ENCODE measurements at places on chromosomes 11 and 22.

- DNase-seq, result no peak
Measured at GRCh38 chr22:40462195-40462984, 92.0 kb downstream of the SGSM3 start.

- peak; percentile 77 for DNase-seq
Measured at GRCh38 chr22:20205964-20206708, 55.3 kb upstream of the CCDC188 start.

GRCh38 chr22:33474587-33474986, 416.4 kb upstream of the SYN3 start:
- DNase-seq, result peak; percentile 8

GRCh38 chr11:6362185-6362872, 27.9 kb upstream of the SMPD1 start:
- no peak for DNase-seq

DNA sequence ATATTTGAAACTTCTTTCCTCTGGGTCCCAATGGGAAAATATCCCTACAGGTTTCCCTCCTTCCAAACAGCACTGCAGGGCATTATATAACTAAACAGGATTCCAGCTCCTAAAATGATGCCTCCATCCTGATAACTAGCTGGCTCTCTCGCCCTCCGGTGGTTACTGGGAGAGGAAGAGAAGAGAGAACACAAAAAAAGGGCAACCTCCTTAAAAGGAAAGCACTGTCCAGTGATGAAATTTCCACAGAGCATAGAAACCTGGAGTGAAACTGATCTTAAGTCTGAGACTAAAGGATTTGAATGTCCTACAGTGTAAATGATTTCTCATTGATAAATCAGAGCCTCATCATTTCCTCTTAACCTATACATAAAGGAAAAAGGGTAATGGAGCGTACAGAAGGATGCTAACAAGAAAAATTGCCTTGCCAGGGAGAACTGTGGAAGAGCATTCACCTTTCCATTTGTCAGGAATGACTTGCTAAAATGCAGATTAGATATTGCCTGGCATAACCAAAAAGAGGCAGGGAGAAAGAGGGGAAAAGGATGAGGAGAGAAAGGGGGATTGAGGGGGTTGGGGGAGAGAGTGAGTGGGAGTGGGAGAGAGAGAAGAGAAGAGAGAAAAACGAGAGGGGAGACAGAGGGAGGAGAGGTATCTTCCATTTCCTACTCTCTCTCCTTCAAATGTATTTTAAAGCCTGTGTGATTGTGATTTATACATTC, 121.3 kb downstream of the APOL5 start:
- peak; percentile 82 for DNase-seq

DNA sequence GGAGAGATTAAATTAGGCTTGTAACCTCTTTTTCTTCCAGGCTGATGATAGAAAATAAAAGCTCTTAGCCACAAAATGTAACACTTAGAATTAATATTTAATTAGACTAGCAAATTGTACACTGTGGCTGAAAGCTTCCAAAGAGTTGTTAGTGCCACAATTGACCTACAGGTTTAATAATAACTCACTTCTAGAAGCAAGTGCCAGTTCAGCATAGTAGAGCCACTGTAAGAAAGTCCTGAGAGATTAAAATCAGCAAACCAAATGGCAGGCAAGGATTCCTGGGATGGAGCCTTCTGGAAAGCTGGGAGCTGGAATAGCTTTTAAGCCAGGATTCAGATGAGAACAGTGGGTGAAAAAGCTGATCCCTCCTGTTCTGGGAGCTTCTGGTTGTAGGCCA, 131.0 kb downstream of the ELP4 start:
- DNase-seq, result no peak

All from fibroblast of upper back skin (primary cell).